ENCODE measurements at places on chromosomes 11 and 22.

- DNase-seq, result no peak
Observed at GRCh38 chr11:111607751-111608150, 5.5 kb downstream of the SIK2 start.

- DNase-seq, result no peak
Observed at GRCh38 chr11:65468874-65469333, 29.9 kb upstream of the MALAT1 start.

GRCh38 chr11:100632941-100633452, 54.1 kb upstream of the ARHGAP42 start:
- no peak for DNase-seq

- DNase-seq, result no peak
Observed at GRCh38 chr22:38327805-38328204, 10.6 kb upstream of the CSNK1E start.

DNA sequence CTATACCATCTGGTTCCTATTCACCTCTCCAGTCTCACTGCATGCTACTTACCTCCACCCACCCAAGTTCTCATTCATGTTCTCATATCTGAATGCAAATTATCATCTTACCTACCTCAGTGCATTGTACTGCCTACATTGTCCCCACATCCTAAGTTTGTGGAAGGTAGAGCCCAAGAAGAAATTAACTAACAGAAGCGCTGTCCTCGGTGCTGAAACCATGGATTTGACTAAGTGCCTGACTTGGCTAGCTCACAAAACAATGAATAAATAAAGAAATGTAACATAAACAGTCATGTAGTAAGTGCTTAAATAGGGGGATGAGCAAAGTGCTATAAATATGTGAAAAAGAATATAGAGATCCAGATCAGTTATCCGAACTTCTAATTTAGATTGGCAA, 63.2 kb downstream of the GRIA4 start:
- peak; percentile 20 for DNase-seq

- DNase-seq, result no peak
Observed at GRCh38 chr11:133927690-133928627, 28.8 kb downstream of the IGSF9B start.

- DNase-seq, result no peak
Observed at GRCh38 chr22:22604326-22605073, 39.9 kb upstream of the GGTLC2 start.

DNA sequence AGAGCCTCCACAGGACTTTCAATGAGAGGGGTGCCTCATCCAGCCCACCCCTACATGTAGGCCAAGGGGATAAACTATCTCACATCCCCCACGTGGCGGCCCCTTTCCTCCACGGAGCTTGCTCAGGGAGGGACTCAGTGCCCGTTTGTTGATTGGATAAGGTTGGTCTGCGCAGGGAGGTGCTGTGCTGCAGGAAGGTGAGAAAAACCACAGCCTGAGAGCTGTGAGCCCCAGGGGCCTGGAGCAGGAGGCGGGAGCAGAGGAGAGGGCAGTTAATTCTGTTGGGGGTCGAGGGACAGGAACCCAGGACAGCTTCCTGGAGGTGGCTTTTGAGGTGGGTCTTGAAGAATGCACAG, 31.9 kb upstream of the ATXN10 start:
- DNase-seq, result no peak

GRCh38 chr22:20465759-20466077, 28.1 kb upstream of the SCARF2 start:
- DNase-seq, result no peak

- no peak for DNase-seq
Observed at GRCh38 chr11:34787348-34787747, 128.8 kb downstream of the APIP start.

- DNase-seq, result no peak
Observed at GRCh38 chr11:130049328-130049771, 20.3 kb upstream of the APLP2 start.

GRCh38 chr11:34028425-34028824, 23.1 kb upstream of the CAPRIN1 start:
- DNase-seq, result no peak

GRCh38 chr11:131581046-131581445, 210.6 kb downstream of the NTM start:
- no peak for DNase-seq

GRCh38 chr11:120088056-120088455, 49.9 kb downstream of the TRIM29 start:
- no peak for DNase-seq

DNA sequence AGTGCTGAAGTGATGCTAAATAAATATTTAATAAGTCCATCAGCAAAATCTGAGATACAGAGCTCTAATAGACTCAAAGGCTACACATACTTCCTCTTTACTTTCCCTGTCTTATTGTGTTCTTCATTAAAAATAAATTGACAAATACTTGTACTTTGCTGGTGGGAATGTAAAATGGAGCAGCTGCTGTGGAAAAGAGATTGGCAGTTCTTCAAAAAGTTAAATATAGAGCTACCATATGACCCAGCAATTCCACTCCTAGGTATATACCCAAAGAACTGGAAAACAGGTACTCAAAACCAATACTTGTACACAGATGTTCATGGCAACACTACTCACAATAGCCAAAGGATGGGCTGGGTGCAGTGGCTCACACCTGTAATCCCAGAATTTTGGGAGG, 76.0 kb downstream of the RBFOX2 start:
- DNase-seq, result no peak

- no peak for DNase-seq
Observed at GRCh38 chr11:3015796-3016195, 23.7 kb upstream of the NAP1L4 start.

- no peak for DNase-seq
Observed at GRCh38 chr11:87322568-87322967, 284.8 kb downstream of the TMEM135 start.

GRCh38 chr11:112882494-112883381, 78.5 kb upstream of the NCAM1 start:
- no peak for DNase-seq

- DNase-seq, result no peak
Observed at GRCh38 chr11:94295534-94295933, 8.8 kb upstream of the IZUMO1R start.

- no peak for DNase-seq
Observed at GRCh38 chr22:40818192-40818746, 877 bp downstream of the SLC25A17 start.

GRCh38 chr11:44893846-44894617, 56.7 kb downstream of the TP53I11 start:
- no peak for DNase-seq

DNA sequence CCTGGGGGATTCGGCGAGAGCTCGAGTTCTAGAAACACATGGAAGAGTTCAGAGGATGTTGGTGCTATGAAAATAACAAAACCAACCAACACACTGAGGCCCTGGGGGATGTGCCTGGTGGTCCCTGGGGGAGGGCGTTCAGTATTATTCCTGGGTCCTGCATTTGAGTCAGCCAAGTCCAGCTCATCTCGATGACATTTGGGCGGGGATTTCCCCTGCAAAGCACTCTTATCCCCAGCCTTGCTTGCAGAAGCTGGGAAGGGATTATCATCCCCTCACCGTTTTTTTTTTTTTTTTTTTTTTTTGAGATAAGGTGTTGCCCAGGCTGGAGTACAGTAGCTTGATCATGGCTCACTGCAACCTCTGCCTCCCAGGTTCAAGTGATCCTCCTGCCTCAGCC, 2.1 kb upstream of the SMIM38 start:
- DNase-seq, result no peak

Measured in skeletal muscle cell (primary cell).